ENCODE measurements at places on chromosomes 11 and 22.

- no peak for DNase-seq
Measured at GRCh38 chr11:106105986-106106385, 28.5 kb downstream of the AASDHPPT start.

- no peak for DNase-seq
Measured at GRCh38 chr11:4664183-4664582, 20.4 kb downstream of the OR51E1 start.

GRCh38 chr11:8745431-8746253 is 63.0 kb downstream of the RPL27A start:
- no peak for DNase-seq

GRCh38 chr11:31827455-31828206 is 16.5 kb upstream of the PAX6 start:
- no peak for DNase-seq

GRCh38 chr11:69295079-69295994 is 1.4 kb downstream of the MYEOV start:
- DNase-seq = no peak

DNA sequence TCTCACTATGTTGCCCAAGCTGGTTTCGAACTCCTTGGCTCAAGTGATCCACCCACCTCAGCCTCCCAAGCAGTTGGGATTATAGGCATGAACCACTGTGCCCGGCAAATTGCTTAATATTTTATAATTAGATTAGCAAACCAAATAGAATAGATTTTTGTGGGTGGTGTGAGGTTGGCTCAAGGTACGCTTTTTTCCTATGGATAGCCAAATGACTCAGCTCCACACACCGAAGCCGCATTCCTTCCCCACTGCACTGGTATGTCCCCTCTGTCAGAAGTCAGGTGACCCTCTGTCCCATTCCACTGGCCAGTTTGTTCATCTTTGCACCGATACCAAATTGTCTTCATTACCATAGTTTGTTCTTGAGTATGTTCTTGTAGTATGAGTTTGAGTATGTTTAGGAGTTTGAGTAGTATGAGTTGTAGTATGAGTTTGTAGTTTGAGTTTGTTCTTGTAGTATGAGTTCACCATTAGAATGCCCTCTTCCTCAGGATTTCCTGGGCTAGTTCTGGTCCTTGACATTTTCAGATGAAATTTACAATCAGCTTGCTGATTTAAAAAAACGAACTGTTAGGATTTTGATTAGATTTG is 19.4 kb downstream of the SUSD2 start:
- DNase-seq = no peak

DNA sequence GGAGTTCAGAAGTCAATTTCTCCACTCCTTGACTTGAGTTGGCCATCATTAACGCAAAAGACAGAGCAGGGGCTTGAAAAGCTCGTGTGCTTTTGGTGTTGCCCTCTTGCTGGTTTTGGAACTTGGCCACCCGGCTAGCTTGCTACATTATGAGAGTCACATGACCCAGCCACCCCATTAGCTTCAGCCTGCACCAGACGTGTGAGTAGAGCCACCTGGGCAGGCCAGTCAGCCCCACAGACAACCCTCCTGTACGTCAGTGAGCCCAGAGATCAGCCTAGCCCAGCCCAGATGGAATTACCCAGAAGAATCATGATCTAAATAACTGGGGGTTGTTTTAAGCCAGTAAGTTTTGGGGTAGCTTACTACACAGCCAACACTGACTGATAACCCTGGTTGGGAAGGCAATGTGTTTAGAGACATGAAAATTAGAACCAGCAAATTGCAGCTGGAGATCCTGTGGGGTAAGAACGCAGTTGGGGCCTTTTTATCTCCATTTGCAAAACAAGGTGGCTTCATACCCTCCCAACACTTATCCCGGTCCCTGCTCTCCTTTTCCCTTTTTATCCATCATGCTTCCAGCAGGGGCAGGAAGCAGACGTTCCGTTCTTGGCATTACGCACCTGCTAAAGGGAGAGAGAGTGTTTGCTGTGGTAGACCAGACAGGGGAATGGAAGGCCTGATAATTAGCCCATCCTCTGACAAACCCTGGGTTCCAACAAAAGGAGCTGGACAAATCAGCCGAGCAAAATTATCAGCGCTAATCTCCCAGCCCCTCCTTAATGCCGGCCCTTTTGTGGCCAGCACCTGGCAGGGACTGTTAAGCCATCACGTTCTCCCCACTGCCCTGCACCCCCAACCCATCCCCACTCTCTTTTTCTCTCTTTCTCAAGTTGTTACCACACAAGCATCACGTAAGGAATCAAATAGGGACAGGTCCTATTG is 548.7 kb upstream of the CADM1 start:
- DNase-seq = no peak

GRCh38 chr22:17370026-17370765 is 936 bp downstream of the CECR2 start:
- DNase-seq = no peak

GRCh38 chr22:29830585-29830984 is 7.5 kb downstream of the ASCC2 start:
- no peak for DNase-seq

DNA sequence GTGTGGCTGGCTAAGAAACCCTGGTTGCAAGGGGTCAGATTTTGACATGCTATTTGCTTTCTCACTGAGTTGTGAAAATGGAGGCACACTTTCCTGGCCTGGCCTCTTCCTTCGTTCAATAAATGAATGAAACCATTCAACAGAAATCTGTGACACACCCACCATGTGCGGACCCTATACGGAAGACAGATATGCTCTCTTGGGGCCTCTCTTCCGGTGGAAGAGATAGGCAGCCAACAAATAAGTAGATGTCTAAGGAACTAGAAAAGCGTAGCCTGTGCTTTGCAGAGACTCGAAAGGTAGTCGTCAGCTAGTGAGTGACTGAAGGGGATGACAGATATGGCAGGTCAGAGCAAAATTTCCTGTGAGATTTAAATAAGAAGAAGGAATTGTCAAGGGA is 5.3 kb downstream of the KCNQ1OT1 start:
- no peak for DNase-seq

GRCh38 chr11:88102598-88102934 is 72.7 kb downstream of the RAB38 start:
- no peak for DNase-seq

GRCh38 chr11:58433638-58434203 is 5.8 kb upstream of the OR5B2 start:
- no peak for DNase-seq

- no peak for DNase-seq
Measured at GRCh38 chr11:23704183-23704582, 792.7 kb upstream of the LUZP2 start.

DNA sequence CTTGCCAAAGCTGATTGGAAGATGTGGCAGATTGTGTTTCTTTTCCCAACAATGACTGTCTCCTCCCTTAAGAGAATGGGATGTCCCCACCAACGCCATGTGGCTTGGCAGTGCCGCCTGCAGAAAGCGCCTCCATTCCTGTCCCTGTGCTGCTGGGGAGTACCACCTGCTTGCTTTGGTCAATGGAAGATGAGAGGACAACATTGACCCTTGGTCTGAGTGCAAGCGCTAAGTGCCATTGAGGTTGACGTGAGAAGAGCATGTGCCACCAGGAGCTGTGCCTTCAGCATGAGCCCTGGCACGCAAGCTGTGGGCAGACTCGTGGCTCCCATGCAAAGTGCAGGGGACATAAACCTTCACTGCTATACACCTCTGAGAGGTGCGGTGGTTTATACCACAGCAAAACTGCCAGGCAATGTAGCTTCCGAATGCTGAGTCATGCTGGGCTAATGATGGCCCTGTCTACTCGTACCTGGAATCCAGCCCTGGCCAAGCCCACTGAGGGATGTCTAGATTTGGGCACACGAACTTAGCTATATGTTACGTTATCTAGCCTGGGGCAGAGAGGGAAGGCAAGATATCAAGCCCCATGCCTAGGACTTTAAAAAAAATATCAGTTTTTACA is 41.9 kb downstream of the MYEOV start:
- no peak for DNase-seq

DNA sequence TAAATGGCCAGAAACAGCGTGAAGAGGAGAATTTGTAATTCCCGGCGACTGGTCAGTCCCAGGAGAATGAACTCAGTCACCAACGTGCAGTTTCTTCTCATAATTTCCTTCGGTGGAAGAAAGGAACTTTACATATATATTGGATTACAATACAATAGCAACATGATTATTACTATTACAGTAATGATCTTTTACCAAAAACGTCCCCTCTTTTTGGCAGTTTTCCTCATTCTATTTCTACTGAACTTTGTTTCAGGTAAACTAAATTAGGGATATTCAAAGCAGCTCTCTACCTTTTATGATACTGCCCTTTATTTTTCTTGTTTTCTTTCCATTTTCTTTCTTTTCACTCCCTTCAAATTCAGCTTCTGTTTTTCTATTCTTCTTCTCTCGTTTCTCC is at the start of gene OR5M8:
Gene OR5M8, minus strand, starts transcription at position 101 of the 400 bp plus-strand sequence. Its CDS starts 0 bp downstream, at position 101.
- no peak for DNase-seq

DNA sequence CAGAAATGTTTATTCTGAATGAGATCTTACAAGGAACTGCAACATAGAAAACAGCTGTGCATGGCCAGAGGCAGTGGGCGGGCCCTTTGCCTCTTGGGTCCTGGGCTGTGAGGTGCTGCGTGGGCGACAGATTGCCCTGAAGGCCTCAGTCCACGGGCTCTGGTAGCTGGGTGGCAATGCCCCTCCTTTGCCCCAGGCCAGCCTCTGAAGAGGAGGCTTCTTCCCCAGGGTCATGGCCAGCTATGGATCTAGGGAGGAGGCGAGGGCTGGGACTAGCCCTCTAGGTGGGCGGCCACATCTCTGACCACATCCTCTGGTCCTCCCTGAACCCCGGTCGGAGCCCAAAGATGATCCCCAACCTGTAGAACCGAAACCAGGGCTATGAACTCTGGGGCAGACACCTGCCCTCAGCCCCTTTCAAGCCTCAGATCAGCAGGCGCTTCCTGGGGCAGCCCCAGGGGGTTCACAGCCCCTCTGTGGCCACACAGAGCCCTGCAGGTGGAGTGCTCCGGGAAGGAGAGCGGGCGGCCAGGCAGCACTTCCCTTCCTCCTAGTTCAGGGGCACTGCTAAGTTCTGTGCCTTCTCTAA is 6.6 kb upstream of the CDC42BPG start:
- peak; percentile 59 for DNase-seq

GRCh38 chr11:132448334-132448995 is 1078.0 kb downstream of the NTM start:
- no peak for DNase-seq

GRCh38 chr11:127105593-127106541 is 105.3 kb upstream of the KIRREL3 start:
- DNase-seq = no peak

- DNase-seq = no peak
Measured at GRCh38 chr11:34928960-34929680, 12.7 kb downstream of the PDHX start.

DNA sequence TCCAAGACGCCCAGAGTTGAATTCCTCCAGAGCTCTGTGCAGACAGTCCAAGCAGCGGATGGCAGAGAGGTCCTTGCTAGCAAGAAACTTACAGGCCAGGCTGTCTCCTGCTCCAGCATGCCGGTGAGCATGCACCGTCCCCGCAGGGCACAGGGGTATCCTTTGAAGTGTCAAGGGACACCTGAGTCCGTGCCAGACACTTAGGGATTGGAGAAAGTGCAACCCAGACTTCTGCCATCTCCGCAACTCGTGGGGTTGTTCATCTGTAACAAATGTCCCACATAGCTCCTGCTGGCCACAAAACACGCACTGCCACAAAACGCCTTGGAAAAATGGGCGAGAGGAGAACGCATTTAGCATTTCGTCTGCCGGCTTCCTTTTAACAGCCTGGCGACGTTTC is 13.3 kb downstream of the TSPO start:
- DNase-seq = no peak

DNA sequence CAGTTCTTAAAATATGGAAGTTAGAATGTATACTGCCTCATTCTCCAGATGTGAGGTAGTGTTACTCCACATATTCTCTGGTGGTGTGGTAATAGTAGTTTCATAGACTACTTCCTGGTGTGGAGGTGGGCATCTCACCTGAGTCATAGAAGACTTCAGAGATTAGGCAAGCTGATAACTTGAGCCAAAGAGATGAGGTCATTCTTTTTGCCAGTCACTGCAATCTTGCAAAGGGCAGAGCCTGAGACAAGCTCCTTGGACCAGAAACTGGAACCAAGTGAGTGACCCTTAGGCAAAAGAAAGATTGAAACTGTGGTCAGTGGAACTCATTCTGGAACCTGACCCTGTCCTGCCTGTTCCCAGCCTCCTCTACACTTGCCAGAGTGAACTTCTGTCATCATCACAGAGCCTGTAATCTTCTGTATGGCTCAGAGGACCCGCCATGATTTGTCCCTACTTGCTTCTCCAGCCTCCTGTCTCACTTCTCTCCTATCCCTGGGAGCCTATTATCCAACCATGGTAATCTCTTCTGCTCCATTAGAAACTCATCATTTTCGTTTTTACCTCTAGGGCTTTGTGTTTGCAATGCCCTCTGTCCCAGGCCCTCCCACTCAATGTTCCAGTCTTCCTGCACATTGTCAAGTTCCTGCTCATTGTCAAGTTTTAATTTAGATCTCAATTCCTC is 10.6 kb upstream of the CCDC83 start:
- DNase-seq = no peak

GRCh38 chr11:9574622-9575259 is 1.3 kb downstream of the WEE1 start:
- no peak for DNase-seq

GRCh38 chr11:108852701-108853100 is 187.8 kb downstream of the DDX10 start:
- DNase-seq = no peak

DNA sequence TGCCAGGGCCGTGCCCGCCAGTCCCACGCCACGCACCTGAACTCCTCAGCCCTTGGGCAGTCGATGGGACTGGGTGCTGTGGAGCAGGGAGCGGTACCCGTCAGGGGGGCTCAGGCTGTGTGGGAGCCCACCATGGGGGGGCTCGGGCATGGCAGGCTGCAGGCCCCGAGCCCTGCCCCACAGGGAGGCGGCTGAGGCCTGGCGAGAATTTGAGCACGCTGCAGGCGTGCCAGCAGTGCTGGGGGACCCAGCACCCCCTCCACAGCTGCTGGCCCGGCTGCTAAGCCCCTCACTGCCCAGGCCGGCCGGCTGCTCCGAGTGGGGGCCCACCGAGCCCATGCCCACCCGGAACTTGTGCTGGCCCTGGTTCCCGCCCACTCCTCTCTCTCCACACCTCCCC is 56.8 kb downstream of the TMPRSS5 start:
- no peak for DNase-seq

GRCh38 chr11:64914123-64914522 is 2.9 kb downstream of the ATG2A start:
- DNase-seq = no peak

- no peak for DNase-seq
Measured at GRCh38 chr11:3133261-3134217, 31.6 kb downstream of the OSBPL5 start.

GRCh38 chr11:103958475-103959215 is 77.8 kb upstream of the DDI1 start:
- DNase-seq = no peak

DNA sequence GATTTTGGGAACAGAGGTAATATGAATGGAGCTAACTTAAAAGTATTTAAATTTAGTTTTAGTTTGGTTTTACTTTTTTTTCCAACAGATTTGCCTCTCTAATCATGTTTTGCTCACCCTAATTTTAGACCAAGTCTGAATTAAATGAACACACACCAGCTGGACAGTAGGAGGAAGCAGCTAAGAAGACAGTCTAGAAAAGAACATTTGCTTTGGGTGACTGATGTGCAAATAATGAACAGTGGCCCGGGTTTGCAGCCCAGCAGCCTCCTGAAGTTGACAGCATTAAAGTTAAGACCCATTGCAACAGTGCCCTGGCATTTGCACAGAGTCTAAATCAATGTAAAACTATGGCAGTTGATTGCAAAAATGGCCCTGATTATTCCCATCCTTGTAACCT is 66.4 kb upstream of the SORL1 start:
- no peak for DNase-seq

All from stimulated activated CD8-positive, alpha-beta memory T cell treated with anti-CD3 and anti-CD28 coated beads, Interleukin-7, amount 100 ng/mL, for 48 hours (primary cell).